ENCODE measurements at places on chromosomes 3 and 15.

DNA sequence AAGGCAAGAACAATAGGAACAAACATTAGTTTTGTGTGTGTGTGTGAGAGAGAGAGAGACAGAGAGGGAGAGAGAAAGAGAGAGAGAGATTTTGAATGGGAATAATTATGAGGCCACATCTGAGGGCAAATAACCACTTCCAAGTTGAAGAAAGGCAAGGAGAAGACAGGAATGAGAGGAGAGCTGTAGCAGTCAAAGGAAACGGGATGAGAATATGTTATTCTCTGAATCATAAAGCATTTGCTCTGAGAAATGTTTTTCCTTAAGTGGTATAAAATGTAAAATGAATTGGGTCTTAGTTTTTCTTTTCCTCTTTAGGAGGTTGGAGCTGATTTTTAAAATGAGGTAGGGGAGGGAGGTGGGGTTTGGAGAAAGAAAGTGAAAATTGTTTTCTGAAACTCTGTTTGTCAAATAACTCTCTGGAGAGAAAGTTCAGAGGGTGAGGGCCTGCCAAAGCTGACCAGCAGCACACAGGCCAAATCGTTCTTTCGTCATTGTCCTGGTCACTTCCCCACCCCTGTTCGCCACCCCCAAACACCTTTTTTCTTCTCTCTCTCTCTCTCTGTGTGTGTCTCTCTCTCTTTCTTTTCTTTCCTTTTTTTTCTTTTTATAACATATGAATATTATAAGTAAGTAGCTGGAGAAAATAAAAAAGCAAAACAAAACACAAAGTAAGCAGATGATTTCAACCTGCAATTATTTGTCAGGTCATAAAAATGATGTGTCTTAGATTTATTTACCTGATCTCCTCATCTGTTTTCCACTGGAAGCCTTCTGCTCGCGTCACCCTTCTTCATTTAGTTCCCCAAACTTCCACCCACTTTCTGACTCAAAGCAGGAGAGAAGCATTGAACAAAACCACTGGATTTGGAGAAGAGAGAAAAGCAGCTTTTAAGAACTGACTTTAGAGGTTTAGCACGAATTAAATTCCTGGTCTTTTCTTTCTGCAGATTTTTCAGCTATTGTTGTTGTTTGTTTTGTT, 110.6 kb downstream of the LPP start:
- no peak for DNase-seq

DNA sequence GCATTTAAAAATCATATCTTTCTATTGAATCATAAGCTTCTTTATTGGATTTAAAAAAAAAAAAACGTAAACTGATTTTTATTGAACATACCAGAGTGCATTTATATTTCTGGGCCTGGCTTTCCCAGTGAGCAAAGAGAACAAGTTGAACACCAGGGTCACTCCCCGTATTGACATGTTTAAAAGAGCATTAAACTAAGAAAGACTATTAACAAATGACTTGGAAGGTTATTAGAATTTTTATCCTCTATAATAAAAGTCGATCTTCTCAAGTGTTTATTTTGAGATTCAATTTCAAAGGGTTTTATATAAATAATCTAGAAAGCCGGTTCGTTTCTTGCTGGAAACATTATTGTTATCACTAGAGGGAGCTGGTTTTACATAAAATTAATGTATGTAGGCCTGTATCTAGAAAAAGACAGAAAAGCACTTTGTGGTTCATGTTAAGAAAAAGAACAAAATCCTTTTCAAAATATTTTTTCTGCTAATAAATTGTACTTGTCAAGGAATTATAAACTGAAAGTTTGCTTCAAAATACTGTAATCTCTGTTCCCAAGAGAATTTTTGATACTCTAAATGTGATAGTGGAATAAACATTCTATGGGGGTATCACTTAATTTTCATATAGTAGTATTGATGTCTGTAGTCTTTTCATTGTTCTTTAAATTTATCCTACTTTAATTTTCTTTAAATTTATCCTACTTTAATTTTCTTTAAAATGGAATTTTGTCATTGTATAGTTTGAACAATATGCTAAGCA, 321.8 kb upstream of the MME start:
- DNase-seq = no peak

DNA sequence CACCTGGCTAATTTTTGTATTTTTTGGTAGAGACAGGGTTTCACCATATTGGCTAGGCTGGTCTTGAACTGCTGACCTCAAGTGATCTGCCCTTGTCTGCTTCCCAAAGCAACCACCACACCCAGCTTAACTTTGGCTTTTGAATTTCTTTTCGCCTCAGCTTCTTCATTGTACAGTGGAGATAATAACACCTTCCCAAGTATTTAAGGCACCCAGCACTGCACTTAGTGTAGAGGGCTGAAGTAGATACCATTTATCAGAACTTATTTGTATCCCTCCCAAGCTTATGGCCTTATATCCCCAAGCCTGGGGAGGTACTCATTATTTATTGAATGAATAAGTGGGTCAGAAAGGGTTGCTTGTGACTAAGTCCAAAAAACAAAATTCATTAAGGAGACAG, 2.3 kb downstream of the SQOR start:
- no peak for DNase-seq

GRCh38 chr3:66996696-66997095, 1.4 kb upstream of the KBTBD8 start:
- no peak for DNase-seq

DNA sequence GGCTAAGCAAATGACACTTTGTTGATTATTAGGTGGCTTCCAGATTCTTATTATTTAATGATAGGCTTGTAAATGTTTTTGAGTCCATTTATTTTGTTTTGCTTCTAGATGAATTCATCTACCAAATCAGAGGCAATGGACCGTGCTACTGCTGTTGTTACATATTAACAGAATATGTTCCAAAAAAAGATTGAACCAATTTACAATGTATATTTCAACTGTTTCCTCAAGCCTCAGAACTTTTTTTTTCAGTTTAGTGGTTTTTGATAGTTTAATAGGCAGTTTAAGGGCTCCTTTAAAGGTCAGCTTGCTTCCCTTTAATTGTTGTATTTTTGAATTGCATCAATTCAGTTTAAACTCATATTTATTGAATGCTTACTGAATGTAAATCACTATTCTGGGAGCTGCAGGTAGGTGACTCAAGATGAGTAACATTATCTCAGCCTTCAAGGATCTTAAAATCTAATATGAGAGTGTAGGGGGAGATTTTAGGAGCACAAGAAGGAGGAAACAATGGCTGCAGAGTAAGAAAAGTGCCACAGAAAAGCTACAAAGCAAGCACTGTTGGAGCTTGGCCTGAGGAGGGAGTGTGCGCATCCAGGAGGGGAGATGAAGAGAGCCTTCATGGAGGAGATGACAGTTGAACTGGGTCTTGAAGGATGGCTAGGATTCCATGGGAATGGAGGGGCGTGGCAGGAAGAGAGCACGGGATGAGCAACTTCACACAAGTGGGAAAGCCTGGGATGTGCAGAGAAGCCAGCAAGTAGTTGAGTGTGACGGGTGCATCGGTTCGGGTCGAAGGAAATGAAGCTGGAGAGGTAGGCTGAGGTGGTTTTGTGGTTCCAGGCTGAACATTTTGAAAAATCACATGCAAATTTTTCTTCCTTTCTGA, 14.7 kb downstream of the MAP2K1 start:
- no peak for DNase-seq

GRCh38 chr3:138875754-138876664, 41.3 kb upstream of the PIK3CB start:
- no peak for DNase-seq

DNA sequence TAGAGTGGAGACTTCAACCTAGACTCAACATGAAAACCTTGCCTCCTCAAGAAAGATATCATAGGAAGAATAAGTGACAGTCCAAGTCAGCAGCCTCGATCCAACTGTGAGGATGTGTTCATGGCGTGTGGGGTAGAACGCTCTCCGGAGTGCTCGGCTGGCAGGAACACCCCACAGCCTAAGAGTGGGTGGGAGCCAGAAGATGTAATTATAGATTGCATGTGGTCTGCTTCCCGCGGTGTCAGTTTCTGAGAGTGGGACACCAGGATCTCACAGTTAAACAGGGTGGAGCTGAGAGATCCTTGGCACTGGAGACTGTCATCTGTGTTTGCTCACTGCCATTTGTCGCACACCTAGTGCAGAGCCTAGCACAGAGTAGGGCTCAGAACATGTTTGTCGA, 158.0 kb downstream of the CTNNB1 start:
- no peak for DNase-seq

All from esophagus squamous epithelium (tissue), 5 donors.